ENCODE measurements at places on chromosomes 1 and 21.

DNA sequence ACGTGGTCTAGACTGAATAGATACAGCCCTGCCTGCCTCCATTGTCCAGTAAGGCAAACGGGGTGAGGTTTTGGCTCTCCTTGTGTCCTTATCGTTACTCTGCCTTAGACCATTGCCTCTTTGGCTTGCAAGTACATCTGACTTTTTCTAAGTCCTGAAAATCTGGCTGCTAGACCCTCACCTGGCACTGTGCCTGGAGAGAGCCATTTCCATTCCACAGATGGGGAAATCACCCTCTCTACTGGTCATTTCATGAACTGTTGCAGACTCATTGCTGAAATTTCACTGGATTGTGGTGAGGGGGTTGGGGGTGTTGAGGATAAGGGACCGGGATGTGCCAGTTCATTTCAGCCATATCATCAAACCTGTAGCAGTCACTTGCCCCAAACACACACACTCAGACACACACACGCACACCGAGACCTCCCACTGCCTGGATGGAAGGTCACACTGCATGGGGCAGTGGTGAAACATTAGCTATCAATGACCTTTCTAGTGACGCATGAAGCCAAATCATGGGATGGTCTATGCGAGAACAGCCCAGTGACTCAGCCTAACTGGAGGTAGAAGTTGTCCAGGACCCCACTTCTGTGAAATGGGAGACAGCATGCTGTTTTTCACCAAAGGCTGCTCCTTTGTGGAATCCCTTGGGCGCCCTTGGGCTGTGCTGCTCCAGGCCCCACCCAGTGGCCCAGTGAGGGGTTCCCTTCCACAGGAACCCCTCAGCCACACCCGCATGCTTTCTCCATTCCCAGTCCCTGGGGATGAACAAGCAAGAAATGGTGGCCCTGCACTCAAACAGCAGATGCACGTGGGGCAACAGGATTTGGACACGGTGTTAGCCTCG, 34.9 kb upstream of the VASH2 start:
- DNase-seq, result no peak

DNA sequence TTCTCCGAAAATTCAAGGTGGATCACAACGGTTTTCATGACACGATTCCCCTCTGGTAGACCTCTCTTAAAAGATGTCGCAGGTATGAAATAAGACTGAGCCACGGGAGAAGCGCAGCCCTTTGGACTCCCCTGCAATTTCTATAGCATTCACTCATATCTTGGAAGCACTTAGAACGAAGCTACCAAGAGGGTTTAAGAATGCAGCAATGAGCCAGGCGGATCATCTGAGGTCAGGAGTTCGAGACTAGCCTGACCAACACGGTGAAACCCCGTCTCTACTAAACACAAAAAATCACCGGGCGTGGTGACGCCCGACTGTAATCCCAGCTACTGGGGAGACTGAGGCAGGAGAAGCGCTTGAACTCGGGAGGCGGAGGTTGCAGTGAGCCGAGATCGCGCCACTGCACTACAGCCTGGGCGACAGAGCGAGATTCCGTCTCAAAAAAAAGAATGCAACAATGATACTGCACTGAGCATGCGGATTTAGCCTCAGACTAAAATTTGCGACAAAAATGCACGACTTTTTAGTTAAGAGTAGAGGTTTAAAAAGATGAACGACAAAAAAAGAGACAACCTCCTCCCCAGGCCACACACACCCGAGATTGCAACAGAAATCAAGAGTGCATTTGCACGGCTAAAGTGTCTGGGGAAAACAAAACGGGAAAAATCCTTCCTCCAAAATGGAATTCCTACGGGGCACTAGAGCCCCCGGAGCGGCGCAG, 743 bp downstream of the TOMM20 start:
- DNase-seq, result no peak

DNA sequence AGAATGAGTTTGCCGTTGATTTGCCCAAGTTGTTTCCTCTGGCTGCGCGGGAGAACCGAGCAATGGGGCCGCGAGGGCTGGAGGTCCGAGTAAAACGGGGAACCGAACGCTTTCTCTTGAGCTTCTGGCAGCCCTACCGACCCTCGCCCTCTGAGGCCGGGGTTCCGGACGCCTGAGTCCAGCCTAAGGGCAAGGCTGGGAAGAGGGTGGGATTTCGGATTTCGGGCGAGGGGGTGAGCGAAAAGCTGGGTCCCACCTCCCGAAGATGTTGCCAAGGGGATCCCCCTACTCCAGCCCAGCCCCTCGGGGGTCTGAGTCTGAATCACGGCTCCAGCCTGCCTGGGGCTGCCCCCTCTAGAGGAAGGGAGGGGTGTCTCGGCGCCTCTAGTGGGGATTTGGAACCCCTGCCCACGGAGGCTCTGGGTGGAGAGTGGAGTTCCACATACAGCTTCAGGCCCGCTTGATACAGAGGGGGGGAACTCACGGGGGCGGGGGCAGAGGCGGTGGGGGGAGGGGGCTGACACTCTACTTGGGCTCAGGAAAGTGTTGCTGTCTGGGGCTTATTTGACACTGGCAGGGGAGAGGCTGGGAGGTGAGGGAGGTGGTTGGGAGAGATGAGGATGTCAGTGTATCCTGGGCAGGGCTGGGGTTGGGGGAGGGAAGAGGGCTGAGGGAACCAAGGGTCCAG, 617 bp downstream of the KIRREL1 start:
- no peak for DNase-seq

DNA sequence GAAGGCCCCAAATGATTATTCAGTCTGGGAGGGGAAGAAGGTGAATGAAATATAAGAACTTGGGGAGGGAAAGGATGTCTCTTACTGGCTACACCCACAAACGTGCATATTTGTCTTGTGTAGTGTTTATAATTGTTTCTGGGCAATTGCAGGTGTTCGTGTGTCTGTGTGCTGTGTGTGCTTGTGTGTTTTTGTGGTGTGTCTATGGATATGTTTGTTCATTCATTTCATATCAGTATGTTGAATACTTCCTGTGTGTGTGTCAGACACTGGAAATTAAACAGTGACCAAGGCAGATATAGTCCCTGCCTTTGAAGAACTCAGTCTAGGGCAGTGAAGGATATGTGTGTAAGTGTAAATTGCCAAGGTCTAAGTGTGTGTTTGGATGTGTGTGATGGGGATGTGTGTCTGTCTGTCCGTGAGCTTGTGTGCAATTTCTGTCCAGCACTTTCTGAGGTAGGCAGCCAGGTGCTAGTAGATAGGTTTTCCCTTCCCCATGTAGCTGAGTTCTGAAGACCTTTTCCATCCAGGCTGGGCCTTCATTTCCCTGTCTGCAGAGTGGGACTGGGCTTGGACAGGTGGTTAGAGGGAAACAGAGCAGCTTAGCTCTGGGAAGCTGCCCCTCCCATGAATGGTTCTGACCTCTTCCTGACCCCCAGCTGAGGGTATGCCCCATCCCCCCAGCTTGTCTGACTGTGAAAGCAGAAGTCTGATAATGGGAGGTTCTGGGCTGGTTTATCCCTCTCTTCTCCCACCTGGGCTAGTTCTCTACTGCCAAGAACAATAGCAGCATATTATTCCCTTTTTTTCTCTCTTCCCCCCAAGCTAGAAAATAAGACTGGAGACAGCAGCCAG, 3.8 kb downstream of the AGO1 start:
- no peak for DNase-seq

DNA sequence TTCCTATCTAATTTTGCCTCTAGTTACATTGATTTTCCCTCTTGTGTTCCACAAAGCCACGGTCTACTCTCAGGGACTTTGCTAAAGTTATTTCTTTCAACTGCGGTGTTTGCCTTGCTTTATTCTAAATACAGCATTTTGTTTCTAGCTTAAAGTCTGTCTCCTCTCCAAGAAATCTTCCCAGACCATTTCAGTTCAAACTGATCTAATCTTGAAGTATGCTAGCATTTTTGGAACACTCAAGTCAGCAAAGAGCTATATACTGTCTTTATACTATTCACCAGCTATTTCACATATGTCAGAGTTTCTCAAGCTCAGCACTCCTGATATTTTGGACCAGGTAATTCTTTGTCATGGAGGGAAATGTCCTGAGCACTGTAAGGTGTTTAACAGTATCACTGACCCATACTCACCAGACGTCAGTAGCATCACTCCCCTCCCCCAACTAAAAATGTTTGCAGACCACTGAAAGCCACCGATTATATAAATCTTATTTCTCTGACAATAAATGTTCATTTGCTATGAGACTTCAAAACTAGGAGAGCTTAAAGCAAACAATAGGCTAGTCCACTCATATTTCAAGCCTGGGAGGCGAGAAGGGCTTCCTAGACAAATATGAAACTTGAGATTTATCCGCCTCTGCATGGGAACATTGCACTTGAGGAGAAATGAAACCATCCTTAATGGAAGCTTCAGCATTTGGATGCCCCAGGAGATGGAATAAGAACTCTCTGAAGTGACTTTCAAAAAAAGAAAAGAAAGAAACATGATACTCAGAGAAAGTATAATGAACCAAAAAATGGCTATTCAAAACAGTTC, 81.1 kb downstream of the KIAA0319L start:
- DNase-seq, result no peak

- DNase-seq, result peak; percentile 6
Measured at GRCh38 chr1:116168277-116169032, 57.3 kb downstream of the MAB21L3 start.

- DNase-seq, result no peak
Measured at GRCh38 chr1:228803421-228803820, 68.1 kb downstream of the RHOU start.

DNA sequence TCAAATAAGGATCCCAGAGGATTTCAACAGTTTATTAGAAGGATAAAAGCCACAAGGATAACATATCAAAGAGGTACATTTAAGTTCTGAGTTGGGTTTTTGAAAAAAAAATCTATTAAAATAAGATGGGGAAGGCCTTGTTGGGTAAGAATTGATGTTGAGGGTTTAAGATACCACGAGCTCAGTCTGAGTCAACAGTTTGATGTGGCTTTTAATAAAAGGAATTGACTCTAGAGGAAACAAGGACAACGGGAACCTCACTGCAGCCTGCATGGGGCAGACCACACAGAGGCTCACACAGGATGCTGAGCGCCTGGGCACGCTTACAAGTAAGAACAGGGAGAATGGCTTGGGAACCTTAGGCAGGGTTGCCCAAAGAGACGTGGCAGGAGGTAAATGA, 107.5 kb downstream of the TIAM1 start:
- no peak for DNase-seq

DNA sequence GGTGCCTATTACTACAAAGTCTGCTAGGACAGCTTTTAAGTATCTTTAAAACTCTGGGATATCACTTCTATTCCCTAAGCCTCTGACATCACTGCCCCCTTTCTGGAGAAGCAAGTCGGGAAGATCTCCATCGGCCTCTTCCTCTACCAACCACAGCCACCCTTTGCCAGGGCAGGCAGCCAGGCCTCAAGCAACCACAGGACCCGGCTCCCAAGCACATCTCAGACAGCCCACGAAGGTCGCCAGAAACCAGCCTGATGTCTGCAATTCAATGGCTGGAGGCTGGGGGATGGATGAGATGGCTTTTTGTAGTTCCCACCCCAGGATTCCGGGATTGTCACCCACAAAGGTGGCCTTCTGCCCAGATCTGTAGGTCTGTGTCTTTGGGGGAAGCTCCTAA, 70.7 kb downstream of the LGR6 start:
- no peak for DNase-seq

GRCh38 chr1:40637470-40638007, 27.9 kb downstream of the RIMS3 start:
- DNase-seq, result no peak

DNA sequence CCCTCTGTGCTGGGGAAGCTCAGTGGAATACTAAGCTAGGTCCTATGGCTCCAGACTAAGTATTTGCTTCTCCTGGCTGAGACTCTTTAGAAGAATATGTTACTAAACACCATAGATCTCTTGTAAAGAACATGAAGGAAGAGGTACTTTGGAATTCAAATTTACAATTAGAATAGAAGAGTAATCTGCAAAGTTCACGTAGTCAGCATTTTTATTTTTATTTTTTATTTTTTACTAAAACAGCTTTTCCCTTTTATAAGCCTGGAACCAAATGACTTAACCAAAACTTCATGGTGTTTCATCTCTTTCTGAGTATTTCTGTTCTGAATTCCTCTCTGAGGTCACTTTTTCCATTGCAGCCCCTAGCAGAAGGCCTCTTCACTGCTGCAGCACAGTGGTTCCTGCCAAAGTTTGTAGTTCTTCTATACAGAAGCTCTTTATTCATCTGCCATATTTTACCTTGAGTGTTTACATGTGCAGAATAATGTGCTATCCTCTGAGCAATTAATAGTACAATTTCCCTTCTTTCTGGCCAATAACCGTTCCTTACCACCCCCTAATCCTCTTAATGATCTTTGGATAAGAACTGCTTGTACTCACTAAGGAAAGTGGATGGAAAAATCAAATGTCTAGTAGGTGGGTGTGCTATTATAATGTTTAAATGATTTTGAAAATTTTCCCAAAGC, 27.2 kb downstream of the TSEN15 start:
- DNase-seq, result no peak

- DNase-seq, result no peak
Measured at GRCh38 chr1:168057921-168058320, 78.8 kb downstream of the GPR161 start.

GRCh38 chr1:14010476-14010875, 310.5 kb downstream of the PRDM2 start:
- no peak for DNase-seq

DNA sequence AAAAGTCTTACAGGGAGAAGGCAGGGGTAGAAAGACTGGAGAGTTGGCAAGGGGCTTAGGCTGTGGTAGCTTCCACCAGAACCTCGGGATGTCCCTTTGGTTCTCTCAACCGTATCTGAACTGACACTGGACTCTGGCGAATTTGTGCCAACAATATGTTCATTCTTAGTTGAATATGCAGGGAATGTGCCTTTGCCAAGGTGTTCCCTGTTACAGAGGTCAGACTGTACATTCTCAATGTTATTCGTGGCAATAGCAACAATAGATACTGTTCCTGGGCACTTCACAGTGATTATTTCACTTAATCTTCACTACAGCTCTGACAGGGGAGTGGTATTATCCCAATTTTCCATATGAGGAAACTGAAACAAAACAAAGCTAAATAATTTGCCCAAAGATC, 51.5 kb upstream of the RAB3GAP2 start:
- no peak for DNase-seq

DNA sequence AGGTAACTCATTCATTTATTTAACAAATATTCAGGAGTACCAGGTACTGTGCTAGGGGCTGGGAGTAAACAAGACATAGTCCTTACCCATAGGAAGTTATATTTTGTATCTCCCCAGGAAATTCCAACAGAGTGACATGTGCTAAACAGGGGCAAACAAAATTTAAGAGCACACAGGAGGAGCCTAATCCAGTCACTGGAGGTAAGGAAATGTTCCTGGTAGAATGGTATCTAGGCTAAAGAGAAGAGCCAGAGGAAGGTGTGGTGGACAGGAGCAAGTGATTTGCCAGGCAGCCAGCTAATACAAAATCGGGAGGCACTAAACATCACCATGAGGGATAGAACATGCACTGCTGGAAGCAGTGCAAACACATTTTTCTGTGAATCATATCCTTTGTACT, 10.4 kb downstream of the TEX38 start:
- no peak for DNase-seq
